Mucosa of descending colon (tissue), 3 donors: ENCODE measurements at places on chromosomes 13 and 19. TPM values are rescaled to one million over a fixed set of nuclear protein-coding genes. Genes with fewer than 3 reads are reported as not detected.
A peak's percentile ranks its signal among the peaks of the same experiment; 100 is the strongest.

The GNA15 gene
- 4.3 TPM for total RNA-seq

The CNMD gene
- not detected for total RNA-seq

The ADAMTS10 gene
- total RNA-seq: 23.5 TPM

The LILRA6 gene
- total RNA-seq: 3.5 TPM

DNA sequence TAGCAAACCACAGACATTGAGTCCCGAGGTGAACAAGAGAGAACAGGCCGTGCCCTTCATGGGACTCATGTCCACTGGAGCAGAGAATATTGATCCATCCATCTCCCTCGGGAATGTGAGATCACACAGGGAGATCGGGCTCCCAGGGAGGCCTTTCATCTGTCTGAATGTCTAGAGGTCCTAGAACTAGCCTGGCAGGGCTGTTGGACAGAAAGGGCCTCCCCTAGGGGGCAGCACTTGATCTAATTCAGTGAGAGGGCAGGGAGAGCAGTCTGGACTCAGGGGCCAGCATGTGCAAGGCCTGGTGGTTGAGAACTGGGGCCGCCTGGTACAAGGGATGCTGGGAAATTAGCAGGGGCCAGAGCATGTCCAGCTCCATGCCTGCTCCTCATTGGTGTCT lies 4.3 kb downstream of the RUVBL2 start:
- peak; percentile 77 for DNase-seq

DNA sequence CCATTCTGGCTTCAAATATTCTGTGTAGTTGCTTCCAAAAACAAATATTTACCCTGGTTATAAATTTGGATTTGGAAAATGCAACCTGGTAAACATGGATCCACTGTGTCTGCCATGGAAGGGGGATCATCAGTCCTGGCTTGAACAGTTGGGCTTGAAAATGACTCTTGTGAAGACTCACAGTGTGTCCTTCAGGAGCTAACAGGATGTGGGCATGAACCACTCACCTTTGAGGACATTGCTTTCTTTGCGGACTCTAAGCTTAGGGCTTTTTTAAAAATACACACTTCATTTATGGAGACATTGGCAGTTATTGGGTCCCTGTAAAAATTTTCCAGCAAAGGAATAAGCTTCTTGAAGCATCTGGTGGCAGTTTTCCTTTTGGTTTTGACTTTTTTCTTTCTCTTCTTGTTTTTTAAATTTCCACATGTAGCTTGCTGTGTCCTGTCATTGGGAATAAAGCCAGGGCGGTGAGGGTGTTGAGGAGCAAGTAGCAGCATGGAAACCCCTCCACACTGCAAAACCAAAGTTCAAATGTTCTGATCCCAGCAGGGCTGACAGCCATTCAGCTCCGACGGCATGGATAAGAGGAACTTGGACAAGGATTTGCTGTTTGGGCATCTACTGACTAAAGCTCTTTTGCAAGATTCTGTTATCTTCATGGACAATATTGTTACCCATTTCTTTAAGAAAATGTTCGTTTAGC lies 39.5 kb upstream of the SERP2 start:
- DNase-seq: no peak

GRCh38 chr19:43780706-43781525 lies at the start of gene KCNN4:
Gene KCNN4 (minus strand): TSS chr19:43780973. CDS start chr19:43780861, 112 bp downstream.
- peak; percentile 84 for DNase-seq
